SIG-M5 (cell line): ENCODE measurements at places on chromosomes 5 and 9.

DNA sequence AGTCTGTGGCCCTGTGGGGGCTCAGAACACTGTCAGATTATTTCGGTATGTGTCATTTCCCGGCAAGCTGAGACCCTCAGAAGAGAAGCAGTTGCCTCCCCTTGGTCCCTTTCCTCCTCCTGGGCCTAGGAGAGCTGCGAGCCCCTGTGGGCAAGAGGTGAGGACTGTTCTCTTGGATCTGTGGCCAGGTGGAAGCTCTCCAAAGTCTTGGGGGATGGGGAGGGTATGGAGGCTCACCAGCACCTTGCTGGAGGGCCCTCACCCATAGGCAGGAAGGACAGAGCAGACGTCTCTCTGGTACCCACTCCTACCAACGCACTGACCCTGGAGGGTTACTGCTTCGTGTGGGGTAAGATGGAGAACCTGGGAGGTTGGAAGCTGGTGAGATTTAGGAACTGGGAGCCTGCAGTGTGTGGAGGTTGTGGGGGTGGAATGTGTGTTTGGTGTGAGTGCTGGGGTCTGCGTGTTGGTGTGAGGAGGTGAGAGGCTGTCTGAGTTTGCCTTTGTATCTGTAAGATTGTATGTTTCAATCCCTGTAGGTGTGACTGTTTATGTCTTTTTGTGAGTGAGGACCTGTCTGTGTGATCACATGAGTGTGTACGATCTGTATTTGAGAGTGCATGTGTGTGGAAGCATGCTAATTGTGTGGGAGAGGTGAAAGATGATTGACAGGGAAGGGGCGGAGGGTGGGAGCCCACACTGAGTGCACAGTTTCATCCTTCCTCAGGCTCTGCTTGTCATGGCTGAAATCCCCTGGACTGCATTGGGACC, 52.4 kb upstream of the PSD2 start:
- no peak for DNase-seq

DNA sequence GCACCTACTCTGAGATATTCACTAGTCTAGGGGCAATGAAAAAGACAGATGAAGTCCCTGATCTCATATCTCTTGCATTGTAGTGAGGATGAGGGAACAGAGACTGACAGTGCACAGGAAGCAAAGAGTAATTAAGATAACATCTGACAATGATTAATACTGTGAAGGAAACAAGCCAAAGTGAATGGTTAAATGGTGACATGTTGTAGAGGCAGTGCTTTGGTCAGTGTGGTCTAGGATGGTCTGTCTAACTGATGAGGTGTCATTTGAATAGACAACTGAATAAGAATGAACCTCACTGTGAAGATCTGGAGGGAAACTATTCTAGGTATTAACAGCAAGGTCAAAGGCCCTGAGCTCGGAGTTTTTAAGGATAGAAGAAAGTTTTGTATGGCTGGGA, 333.3 kb upstream of the GRIA1 start:
- DNase-seq: no peak

- no peak for DNase-seq
Observed at GRCh38 chr9:110217656-110218099, 9.7 kb upstream of the C9orf152 start.

- no peak for DNase-seq
Observed at GRCh38 chr5:154092356-154093141, 53.8 kb downstream of the MFAP3 start.

DNA sequence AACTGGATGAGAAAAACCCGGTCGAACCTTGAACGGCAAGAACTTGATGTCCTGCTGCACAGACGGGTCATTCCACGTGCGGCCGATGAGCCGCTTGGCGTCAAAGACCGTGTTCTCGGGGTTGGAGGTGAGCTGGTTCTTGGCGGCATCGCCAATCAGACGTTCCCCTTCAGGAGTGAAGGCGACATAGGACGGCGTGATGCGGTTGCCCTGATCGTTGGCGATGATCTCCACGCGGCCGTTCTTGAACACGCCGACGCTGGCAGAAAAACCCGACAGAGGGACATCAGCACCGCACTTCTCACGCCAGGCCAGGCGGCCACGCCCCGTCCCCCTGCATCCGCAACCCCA, 519 bp downstream of the HSPA5 start:
- DNase-seq: no peak

DNA sequence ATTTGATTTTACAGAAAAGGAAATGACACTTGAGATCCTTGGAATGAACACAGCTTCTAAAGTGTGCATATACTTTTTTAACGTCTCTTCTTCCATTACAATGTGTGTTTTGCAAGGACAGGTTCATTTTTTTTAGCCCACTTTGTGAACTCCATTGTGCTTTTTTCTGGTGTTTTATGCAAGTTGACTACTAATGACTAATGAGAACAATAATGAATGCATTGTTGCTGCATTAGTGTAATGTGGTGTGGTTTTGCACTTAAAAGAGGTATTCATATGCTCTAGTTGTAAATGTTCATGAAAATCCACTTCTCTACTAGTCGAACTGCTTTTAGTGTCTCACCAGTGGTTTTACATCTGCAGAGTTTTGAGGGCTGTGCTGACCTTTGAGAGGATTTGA, 93.6 kb downstream of the UHRF2 start:
- no peak for DNase-seq
